Right renal cortex interstitium (tissue), 3 donors: ENCODE measurements at places on chromosomes 6 and 20. TPM values are rescaled to one million over a fixed set of nuclear protein-coding genes. Genes with fewer than 3 reads are reported as not detected.

GRCh38 chr6:124297507-124297906 is 493.8 kb downstream of the NKAIN2 start:
- DNase-seq = no peak

KHDRBS2 gene
- polyA plus RNA-seq = 1.9 TPM

DNA sequence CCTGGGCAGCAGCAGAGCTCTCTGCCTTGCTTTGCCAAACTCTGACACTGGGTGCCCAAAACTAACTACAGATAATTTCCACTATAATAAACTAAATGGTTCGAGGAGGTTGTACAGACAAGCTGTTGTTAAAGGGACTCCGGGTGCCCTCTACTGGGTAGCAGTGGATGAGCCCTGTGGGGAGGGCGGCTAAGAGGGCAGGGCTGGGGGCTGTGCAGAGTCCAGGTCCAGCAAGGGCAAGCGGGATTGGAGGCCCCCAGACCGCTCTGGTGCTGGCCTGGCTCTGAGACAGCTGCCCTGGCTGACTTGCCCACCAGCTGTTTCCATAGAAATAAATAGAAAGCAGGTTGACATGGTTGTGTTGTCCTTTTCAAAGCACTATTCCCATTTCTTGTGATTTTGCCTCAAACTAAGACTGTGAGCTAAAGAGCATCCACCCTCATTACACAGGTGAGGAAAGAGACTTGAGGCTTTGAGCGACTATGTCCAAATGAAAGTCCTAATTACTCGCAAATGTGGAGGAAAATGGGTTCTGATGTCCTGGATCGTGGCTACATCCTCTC is 167.6 kb upstream of the CST7 start:
- DNase-seq = no peak

SLC44A4 gene
- polyA plus RNA-seq = 45.8 TPM

DNA sequence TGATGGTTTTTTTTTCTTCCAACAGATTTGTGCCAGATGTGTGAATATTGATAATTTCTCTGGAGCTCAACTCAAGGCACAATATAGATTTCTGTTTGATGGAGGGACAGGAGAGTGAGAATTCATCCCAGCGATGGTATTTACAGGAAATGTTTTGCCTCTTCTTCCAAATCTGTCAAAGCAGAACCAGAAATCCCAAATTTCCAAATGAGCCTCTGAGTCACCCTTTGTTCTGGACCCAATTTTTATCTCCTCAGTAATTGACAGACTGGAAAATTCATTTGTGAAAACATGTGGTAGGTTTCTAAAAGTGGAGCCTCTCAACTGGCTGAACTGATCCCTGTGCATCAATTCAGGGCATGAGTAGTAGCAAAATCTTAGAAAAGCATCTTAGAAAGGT is 223.2 kb upstream of the TSHZ2 start:
- no peak for DNase-seq

- DNase-seq = no peak
These were observed 519 bp downstream of the CBLN4 start for GRCh38 chr20:56004611-56005388.

GRCh38 chr6:13272131-13273046 is 55.9 kb downstream of the TBC1D7 start:
- DNase-seq = no peak

SLA2 gene
- polyA plus RNA-seq = 0.82 TPM

GRCh38 chr6:16849280-16849987 is 88.2 kb upstream of the ATXN1 start:
- DNase-seq = no peak
